ENCODE measurements at places on chromosomes 5 and 9. TPM values are rescaled to one million over a fixed set of nuclear protein-coding genes. Genes with fewer than 3 reads are reported as not detected.
A peak's percentile ranks its signal among the peaks of the same experiment; 100 is the strongest.

GRCh38 chr9:124869986-124870560, 8.1 kb downstream of the ARPC5L start:
- no peak for DNase-seq

- DNase-seq, result no peak
Observed at GRCh38 chr9:14348123-14348372, 34.1 kb upstream of the NFIB start.

GRCh38 chr5:140267559-140268018, 35.3 kb downstream of the PFDN1 start:
- no peak for DNase-seq

DNA sequence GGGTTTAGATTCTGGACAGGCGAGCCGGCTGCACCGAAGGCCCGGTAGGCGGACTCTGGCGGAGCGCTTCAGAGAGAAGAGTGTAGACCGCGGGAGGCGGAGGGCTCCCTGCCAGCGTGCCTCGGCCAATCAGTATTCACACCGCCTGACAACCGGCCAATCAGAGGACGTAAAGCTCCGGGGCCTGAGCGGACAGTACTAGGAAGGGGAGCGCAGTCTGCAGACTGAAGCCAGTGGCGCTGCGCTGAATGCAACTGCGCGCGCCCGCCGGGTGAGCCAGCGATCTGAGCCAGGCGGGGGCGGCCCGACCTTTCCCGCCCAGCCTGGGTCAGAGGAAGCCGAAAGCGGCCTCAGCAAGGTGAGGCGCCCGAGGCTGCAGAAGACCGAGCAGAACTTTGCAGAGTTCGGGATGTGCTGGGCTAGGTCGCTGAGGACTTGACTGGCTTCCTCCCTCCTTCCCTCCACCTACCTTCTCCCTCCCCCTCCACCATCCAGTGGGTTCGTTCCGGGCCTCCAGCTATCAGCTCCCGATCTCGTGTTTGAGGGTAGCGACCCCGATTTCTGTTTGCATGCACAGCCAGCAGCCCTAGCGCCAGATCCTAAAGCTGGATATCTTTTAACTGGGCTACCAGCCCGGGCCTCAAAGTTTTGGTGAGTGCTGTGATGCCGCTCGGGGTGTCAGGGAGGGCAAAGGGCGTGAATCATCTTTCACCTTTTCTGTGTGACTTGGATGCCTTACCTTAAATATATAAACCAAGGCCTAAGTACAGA, at the start of gene DMRT2:
DMRT2 (plus strand) TSS at position 233 of the 771 bp plus-strand sequence. CDS start 1,257 bp downstream, outside the sequence.
- DNase-seq, result peak; percentile 67

- DNase-seq, result peak; percentile 37
Observed at GRCh38 chr5:56900858-56901578, 8.4 kb upstream of the SETD9 start.

GRCh38 chr5:7391814-7392692, 3.9 kb upstream of the ADCY2 start:
- DNase-seq, result no peak

Gene GPR151
- 0.18 TPM for total RNA-seq

Gene SKIC3
- total RNA-seq, result 181 TPM

Gene NTNG2
- 25.0 TPM for total RNA-seq

Measured in cerebellum (tissue), 4 donors.